NCI-H2029 (cell line): ENCODE measurements at places on chromosomes 12 and 14.

DNA sequence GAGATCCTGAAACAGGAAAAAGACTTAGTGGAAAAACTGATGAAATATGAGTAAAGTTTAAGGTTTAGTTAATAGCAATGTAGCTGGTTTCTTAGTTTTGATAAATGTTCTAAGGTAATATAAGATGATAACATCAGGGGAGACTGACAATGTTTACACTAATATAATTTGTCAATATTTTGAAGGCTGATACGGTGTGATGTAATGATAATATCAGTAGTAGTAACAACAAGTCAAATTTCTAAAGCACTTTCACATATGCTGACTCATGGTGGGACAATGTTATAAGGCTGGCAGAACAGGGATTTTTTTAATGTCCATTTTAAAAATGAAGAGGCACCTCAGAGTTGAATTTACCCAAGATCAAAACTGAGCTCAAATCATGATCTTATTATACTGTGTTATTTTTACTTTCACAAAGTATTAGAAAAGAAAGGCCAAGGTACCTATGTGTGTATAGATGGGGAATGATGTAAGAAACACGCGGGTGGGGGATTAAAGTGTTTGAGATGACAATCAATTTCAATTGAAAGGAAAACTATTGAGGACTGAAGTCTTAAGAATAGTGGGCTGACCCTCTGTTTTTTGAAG lies 2.4 kb upstream of the FLRT2 start:
- DNase-seq = no peak

DNA sequence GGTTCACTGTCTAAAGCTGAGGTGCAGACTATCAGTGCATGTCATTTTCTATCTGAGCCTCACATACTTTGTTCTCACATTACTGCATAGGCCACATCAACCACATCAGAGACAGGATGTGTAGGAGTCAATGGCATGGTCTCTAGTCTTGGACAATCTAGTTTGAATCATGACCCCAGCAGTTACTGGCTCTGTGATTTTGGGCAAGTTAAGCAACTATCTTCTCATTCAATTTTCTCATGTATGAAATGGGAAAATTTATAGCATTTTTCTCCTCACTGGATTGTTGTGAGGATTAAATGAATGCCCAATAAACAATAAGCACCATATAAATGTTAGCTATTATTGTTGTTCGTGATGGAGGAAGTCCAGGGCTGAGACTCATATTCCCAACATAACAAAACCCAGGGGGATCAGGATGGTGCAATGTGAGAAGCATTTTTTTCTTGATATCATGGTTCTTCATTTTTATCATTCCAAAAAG lies 432.6 kb downstream of the LRIG3 start:
- DNase-seq = no peak

GRCh38 chr12:115051378-115051777 lies 367.4 kb upstream of the TBX3 start:
- DNase-seq = peak; percentile 3

DNA sequence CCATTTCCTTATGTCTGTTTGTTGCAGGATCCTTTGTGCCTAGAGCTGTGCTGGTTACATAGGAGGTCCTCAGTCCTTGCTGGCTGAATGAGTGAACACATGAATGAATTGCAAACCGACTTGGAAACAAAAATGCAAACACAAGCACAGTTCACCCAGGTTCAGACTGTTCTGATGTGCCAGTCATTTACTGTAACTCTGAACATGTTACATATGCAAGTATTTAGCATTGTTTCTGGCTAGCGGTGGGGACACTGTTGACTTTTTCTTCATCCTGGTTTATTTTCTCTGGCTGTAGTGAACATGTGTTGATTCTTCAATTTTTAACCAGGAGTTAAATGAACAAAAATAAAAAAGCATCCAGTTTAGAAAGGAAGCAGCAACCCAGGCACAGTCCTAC lies 33.4 kb downstream of the TSPAN9 start:
- no peak for DNase-seq

- no peak for DNase-seq
These were observed 11.5 kb downstream of the C1S start for GRCh38 chr12:7072035-7072434.

- DNase-seq = no peak
These were observed 225.6 kb downstream of the DUSP6 start for GRCh38 chr12:89126712-89127111.

- DNase-seq = no peak
These were observed 5.6 kb upstream of the GAPDH start for GRCh38 chr12:6528539-6529235.

DNA sequence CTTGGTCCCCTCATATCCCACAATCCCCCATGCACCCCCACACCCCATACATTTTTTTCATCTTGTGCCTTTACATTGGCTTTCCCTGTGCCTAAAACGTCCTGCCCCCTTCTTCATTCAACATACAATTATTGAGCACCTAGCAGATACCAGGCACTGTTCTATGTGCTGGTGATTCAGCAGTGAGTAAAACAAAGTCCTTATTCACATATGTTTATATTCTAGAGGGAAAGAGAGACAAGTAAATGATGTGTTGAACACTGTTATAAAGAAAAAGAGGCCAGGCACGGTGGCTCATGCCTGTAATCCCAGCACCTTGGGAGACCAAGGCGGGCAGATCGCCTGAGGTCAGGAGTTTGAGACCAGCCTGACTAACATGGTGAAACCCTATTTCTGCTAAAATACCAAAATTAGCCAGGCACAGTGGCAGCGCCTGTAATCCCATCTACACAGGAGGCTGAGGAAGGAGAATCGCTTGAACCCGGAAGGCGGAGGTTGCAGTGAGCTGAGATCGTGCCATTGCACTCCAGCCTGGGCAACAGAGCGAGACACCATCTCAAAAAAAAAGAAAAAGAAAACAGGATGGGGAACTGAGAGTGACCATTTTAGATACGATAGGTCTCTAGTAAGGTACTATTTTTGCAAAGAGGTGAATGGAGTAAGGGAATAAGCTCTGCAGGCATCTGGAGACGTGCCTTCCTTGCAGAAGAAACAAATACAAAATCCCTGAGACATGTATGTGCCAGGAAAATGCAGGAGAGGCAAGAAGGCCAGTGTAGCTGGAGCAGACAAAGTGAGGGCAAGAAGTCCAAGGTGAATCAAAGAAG lies 12.2 kb downstream of the SLC7A7 start:
- DNase-seq = no peak

- no peak for DNase-seq
These were observed 934 bp upstream of the ZC2HC1C start for GRCh38 chr14:75068294-75069120.

GRCh38 chr14:65007202-65007601 lies 20.5 kb downstream of the FNTB start:
- no peak for DNase-seq

DNA sequence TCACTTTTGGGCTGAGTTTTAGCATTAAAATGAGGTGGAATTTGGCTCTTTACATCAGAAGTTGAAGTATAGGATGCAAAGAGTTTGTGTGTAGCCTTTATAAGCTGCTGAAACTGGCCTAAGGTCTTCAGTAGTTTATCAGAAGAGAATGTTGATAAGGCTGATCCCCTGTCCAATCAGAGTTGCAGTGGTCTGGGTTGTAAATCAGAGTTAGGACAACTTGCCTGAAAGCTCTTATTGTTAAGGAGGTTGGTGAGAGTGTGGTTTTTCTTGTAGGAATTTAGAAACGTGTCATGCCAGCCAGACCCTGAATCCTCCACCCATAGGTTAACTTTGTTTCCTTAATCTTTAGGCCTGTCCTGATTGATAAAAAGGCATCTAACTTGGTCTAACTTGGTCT lies 143.5 kb downstream of the ST8SIA1 start:
- DNase-seq = no peak

- DNase-seq = no peak
These were observed 12.3 kb downstream of the MAP3K12 start for GRCh38 chr12:53486736-53487487.

DNA sequence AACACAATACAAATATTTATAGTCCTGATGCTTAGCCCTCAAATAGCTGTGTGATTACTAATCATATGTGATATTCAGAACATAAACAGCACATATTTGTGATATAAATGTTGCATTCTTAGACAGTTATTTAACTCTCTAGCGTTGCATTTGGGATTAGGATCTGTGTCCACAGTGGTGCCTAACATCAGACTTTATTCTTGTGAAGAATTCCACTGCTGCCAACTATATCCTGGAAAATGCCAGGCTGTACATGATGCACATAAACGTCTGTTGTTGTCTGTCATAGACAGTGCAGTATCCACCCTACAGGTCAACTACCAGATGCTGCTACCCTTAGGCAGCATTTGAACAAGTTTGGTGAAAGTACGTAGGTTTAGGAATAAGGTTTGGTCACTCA lies 39.0 kb downstream of the SLC38A4 start:
- no peak for DNase-seq

GRCh38 chr12:68497107-68497506 lies 113.6 kb upstream of the RAP1B start:
- DNase-seq = no peak

- no peak for DNase-seq
These were observed 2.8 kb downstream of the RDH5 start for GRCh38 chr12:55722948-55723347.
